ENCODE measurements at places on chromosomes 2 and 18.
A peak's percentile ranks its signal among the peaks of the same experiment; 100 is the strongest.

GRCh38 chr2:48482769-48483168 is 47.2 kb upstream of the STON1 start:
- DNase-seq = no peak

DNA sequence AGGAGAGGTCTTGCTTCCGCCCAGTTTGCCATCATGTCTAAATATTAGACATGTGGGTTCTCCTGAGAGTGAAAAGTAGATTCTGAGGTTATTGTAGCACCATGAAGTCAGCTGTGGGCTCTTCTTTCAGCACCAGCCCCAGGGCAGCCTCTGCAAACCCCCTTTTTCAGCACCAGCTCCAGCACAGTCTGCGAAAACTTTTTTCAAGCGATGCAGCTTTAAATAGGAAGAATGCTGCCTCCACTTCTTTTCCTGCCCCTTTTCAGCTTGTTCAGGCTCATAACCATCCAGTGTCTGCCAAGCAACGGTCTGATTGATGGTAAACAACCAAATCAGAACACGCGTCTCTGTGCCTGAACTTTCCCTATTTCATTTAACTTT is at the start of gene COL5A2:
Gene COL5A2 (minus strand): TSS at position 192 of the 381 bp plus-strand sequence. CDS start 157 bp downstream, at position 35.
- peak; percentile 95 for DNase-seq

DNA sequence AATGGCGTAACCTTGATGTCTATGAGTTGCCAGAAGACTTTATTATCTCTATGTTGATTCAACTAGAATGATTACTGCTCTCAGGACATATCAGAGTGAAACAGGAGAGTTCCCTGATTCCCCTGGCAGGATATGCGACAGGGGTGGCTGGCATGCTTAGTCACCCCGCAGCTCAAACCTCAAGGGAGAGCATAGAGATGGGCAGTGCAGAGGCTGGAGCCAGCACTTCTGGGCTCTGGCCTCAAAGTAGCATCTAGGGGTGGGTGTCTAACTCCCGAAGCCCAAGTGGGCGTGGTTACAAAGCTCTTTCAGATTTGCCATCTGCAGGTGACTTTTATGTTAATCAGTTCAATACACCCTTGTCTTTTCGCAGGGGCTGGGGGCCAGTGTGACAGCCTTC is 391.6 kb downstream of the ADCYAP1 start:
- no peak for DNase-seq

- no peak for DNase-seq
These were observed 95.4 kb upstream of the AQP4 start for GRCh38 chr18:26960911-26961310.

DNA sequence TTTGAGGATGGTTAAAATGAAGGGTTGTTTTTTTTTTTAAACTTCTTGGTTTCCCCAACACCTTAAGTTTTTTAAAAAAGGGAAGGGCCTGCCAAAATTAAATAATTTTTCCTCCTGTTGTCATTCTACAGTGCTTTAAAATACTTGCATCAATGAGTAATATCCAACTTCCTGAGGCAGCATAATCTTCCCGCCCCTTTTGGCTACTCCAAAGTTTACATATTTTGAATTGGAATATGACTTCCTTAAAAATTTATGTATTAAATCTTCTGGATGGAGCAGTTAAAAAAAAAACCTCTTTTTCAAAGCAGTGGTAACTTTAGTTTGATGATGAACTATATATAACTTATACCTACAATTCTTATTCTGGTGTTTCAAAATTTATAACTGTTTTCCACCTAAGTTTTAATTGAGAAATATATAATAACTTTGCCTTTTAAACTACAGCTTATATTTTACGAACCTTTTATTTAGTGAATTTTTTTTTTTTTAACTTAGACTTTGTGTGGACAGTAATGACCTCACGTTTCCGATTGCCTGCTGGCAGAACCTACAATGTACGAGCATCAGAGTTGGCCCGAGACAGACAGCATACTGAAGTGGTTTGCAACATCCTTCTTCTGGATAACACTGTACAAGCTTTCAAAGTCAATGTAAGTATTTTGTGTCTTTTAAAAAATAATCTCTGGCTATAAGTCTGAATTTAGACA is 49.8 kb downstream of the PTPN4 start:
- DNase-seq = peak; percentile 65

DNA sequence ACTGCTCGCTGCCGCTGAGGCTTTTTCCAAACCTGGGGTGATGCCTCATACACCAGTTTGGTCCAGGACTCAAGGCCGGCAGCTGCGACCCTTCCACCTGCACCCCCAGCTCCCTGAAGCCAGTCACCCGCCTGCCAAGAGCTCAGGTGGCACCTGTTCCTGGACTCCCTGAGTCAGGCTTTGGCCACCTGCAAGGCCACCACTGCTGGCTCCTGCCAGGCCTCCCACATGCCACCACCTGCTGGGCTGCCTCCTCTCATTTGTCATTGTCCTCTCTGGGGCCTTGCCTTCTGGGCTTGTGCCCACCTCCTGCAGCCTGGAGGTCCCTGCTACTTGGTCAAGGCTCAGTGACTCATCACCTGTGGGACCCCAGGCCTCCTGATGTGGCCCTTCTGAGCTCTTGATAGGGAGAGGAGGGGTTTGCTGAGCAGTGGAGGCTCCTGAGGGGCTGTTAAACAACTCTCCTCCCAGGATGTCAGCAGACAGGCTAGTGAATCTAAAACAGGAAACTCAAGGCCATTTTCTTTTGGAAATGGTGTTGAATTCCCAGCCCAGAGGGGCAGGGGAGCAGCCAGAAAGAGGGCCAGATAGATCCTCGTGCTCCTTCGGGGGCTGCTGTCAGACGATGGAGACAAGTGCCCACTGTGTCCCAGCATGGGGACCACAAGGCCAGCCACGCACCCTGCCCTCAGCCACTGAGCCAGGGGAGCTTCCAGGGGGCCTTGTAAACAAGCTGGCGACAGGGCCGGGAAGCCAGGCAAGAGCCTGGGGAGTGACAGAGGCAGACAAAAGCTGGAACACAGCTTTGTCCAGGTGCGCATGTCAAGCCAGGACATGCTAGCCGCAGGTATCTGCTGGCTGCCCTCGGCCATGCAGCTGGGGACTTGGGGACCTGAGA is 416.8 kb downstream of the LRATD1 start:
- DNase-seq = no peak

- DNase-seq = no peak
These were observed at the start of gene NEURL3 for GRCh38 chr2:96505231-96505889. TSS of gene NEURL3 (minus strand) at chr2:96505357. CDS start at chr2:96505286, 71 bp downstream.

- no peak for DNase-seq
These were observed 134.9 kb upstream of the OTOS start for GRCh38 chr2:240275386-240275785.

GRCh38 chr2:156619021-156619539 is 182.9 kb downstream of the GPD2 start:
- no peak for DNase-seq

DNA sequence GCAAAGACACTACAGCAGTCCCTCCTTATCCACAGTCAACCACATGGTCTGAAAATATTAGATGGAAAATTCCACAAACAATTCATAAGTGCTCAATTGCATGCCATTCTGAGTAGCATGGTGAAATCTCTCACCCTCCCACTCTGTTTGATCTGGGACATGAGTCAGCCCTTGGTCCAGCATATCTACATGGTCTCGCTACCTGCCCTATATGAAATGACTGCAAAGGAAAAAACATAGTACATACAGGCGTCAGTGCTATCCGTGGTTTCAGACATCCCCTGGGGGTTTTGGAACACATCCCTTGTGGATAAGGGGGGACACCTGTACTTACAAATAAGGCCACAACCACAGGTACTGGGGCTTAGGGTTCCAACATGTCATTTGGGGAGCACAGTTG is 73.7 kb downstream of the CABLES1 start:
- DNase-seq = no peak

GRCh38 chr2:78418021-78418420 is 607.5 kb upstream of the REG3G start:
- no peak for DNase-seq

- no peak for DNase-seq
These were observed 301.6 kb downstream of the CYP26B1 start for GRCh38 chr2:71846072-71846471.

DNA sequence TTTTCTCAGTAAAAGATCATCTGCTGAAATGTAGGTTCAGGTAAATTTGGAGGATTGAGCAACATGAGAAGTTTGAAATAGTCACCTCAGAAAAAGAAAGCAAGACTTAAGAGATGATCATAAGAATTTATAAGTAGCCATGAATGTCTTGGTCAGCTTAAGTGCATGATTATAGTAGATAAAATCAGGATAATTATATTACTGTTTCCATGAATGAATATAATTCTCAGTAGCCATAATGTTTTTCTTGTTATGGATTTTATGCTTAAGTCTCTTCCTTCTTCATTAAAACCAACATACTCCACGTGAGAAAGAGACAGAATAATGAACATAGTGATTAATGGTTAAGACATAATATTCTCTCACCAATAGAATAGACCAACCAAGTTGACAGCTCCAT is 223.7 kb downstream of the EXOC6B start:
- no peak for DNase-seq

GRCh38 chr18:4847056-4847455 is 350.0 kb downstream of the AKAIN1 start:
- DNase-seq = no peak

- DNase-seq = no peak
These were observed 221.0 kb downstream of the MTX2 start for GRCh38 chr2:176490061-176490861.

GRCh38 chr2:222859786-222860612 is 837 bp upstream of the ACSL3 start:
- DNase-seq = peak; percentile 68
